ENCODE measurements at places on chromosomes 7 and 10.

GRCh38 chr7:2048531-2048930 is 184.2 kb downstream of the MAD1L1 start:
- no peak for DNase-seq

GRCh38 chr7:35617041-35617440 is 77.9 kb downstream of the HERPUD2 start:
- no peak for DNase-seq

DNA sequence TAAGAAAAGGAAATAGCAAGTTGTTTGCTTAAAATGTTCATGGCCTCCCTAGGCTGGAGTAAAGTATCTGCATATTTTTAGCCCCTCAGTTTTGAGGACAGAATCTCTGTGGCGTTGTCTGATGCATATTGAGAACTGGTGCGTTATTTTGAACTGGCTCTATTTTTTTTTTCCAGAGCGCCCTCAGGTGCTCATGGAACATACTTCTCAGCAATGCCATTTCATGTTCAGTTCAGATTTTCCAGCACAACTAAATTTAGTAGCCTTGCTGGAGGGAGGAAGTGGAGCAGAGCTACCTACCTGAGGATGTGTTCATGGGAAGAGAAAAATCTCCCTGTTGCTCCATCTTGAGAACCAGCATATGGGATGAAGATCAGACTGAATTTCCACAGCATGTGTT is 870.5 kb downstream of the LRMDA start:
- no peak for DNase-seq

DNA sequence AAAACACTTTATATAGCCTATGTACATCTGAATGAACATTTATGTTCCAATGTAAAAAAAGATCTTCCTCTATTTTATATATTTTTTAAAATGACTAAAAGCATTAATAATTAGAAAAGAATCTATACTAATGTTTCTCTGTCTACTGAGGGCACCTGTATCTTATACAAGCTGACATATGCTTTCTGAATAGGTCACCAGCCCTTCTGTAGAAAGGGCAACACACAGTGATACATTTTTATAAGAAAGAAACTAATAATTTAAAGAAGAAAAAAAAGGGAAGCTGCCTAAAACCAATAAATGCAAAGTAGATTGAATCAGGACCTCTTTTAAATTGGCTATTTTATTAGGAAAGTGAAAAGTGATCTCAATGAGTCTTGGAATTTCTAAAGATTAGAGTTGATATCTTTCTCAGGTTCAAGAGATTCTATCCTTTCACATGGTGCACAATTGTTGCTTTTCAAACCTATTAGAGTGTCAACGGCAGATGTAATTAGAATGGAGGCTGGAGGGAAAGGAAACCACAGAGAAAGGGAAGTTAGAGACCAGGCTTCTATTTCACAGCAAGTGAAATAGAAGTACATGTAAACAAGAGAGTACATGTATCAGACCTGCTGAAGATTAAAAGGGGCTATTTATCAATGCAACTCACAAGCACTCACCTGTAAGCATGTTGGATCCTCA is 6.3 kb downstream of the MTPN start:
- DNase-seq, result no peak

DNA sequence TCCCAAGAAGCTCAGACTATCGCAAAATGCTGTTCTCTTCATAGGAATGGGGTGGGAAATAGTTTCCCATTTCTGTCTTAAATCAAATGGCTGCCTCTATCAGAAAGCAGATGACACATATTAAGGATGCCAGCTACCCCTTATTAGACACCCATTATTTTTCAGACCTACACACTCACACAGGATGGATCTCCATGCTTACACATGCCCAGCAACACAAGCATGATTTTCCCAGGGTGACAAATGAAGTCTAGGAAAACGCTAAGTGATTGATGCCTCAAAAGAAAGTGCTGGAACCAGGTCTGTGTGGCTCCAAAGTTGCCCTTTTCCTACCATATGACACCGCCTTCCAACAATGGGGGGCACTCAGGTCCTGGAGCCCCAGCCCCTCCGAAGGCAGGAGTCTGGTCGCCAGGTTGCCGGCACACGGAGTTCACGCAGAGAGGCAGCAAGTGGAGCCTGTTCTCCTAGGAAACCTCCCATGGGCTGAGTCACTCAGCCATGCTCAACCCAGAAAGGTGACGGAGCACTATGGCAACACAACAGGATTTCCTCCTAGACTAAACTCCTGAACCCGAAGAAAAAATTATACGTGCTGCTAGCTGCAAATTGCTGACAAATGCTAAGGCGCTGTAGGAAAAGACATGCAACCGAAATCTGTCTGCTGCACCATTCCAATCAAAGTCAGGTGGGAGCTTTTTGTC is 19.8 kb downstream of the VOPP1 start:
- no peak for DNase-seq

GRCh38 chr10:112287844-112288243 is 4.6 kb downstream of the TECTB start:
- no peak for DNase-seq

DNA sequence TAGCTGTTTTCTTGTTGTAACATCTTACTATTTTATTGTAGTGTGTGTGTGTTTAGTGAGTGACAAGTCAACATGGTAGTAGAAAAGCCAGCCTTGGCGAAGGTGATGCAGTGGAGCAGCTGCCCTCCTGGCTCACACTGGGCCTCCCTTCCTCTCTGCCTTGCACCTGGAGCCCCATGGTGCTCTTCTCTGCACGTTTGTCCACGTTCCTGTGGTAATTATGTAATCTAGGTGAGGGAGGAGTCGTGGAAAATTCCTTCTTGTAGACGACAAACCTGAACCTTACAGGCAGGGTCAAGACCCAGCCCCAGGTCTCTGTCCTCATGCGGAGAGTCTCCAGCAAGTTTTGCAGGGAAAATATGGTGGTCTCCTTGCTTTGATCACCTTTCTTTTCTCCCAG is 348.3 kb upstream of the MKI67 start:
- DNase-seq, result no peak

- peak; percentile 78 for DNase-seq
Observed at GRCh38 chr10:9244864-9245263, 1190.4 kb downstream of the GATA3 start.

- no peak for DNase-seq
Observed at GRCh38 chr10:15053061-15053460, 9.3 kb downstream of the OLAH start.

- no peak for DNase-seq
Observed at GRCh38 chr7:136925044-136925443, 56.6 kb downstream of the CHRM2 start.

- DNase-seq, result no peak
Observed at GRCh38 chr10:110897184-110897583, 21.8 kb downstream of the BBIP1 start.

- DNase-seq, result no peak
Observed at GRCh38 chr10:101693651-101693977, 1.4 kb downstream of the FBXW4 start.

DNA sequence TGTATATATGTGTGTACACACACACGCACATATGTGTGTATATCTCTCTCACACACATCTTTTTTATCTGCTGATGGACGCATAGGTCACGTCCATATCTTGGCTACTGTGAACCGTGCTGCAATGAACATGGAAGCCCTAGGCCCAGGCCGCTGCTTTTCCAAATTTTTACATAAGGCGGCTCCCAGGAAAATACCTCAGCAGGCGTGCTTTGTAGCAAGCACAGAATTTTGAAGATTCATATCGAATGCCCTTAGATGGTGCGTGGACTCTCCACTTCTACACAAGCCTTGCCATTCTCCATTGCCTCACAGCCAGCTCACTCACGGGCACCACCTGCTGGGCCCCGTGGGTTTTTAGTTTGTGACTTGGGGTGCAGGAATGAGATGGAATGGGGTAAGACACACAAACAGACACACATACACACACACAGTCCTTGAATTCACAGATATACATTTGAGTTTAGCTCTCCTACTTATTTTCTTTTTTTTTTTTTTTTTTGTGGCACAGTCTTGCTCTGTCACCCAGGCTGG is 57.9 kb upstream of the RNF32 start:
- DNase-seq, result no peak

GRCh38 chr10:51952056-51952455 is 252.7 kb upstream of the CSTF2T start:
- DNase-seq, result no peak

DNA sequence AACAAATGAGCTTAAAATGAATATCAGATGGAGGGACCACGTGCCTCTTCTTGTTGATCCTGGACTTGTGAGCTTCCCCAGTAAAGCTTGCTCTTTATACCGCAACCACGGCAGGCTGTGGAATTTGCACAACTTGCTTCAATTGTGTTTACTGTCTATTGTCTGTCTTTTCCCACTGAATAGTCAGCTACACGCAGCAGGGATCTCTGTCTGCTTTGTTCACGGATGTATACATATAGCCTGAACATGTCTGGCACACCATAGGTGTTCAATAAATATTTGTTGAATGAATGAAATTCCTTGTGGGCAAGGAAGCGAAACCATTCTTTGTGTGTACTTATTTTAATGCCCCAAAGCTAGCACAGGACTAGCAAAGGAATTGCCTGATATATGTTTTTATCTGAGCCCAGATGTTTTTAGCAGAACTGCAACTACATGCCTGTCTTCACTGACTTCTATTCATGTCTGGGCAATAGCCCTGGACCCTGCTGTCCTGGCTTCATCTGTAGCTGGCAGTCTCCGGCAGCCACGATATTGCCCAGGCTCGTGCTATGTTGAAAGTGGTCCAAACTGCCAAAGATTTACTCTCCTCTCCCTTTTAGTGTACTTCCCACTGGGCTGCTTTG is 29.9 kb upstream of the IFRD1 start:
- DNase-seq, result no peak

DNA sequence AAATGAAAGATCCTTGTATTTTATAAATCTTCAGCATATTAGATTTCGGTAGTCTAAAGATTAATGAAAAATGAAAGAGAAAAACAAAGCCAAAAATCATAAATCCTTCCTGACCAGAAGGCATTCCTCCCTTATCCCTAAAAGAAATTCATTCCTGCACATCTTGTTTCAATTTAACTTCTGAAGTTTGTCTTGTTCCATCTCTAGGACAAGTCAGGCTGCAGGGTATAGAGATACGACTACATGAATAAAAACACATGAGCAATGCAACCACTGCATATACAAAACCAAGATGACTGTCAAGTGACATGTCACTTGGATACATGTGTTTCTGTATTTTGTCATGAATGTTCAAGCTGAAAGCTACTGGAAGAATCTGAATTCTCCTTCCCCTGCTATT is 214.9 kb downstream of the JAZF1 start:
- no peak for DNase-seq

- DNase-seq, result no peak
Observed at GRCh38 chr7:74579800-74580685, 77.5 kb upstream of the GTF2I start.

- no peak for DNase-seq
Observed at GRCh38 chr10:28704464-28705161, 27.3 kb downstream of the BAMBI start.

GRCh38 chr7:12889391-12889790 is 202.0 kb downstream of the ARL4A start:
- DNase-seq, result no peak

DNA sequence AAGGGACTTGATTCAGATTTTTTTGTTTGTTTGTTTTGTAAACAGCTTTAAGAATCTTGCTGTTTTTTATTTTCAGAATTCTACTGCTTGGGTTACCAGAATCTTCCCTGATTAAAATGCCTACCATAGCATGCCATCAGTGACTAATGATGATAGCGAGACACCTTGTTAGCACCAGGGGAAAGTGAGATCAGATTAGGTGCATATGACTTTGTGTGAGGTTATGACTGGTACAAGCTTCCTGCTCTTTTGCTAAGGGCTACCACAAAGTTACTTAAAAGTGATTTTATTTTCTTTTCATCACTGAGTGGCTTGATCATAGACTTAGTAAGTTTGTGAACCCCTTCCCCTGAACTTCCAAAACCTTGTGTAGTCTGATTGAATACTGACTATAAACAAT is 93.5 kb downstream of the SND1 start:
- no peak for DNase-seq

DNA sequence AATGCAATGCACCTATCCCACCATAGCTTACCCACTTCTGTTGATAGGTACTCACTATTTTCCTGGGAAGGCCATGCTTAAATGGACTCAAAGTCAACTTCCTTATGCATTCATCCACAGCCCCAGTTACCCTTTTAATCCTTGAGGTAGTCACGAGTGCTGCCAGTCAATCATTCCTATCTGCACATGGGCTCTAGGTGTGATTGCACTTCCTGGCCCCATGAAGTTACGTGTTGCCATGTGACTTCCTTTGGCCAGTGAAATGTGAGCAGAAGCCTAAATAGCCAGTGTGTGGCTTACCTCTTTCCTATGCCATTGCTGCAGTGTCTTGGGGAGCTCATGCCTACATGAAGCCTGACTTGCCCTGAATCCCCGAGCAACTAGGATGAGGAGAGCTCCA is 23.5 kb upstream of the EIF5AL1 start:
- no peak for DNase-seq

- DNase-seq, result no peak
Observed at GRCh38 chr10:90805206-90805605, 52.6 kb downstream of the HTR7 start.

DNA sequence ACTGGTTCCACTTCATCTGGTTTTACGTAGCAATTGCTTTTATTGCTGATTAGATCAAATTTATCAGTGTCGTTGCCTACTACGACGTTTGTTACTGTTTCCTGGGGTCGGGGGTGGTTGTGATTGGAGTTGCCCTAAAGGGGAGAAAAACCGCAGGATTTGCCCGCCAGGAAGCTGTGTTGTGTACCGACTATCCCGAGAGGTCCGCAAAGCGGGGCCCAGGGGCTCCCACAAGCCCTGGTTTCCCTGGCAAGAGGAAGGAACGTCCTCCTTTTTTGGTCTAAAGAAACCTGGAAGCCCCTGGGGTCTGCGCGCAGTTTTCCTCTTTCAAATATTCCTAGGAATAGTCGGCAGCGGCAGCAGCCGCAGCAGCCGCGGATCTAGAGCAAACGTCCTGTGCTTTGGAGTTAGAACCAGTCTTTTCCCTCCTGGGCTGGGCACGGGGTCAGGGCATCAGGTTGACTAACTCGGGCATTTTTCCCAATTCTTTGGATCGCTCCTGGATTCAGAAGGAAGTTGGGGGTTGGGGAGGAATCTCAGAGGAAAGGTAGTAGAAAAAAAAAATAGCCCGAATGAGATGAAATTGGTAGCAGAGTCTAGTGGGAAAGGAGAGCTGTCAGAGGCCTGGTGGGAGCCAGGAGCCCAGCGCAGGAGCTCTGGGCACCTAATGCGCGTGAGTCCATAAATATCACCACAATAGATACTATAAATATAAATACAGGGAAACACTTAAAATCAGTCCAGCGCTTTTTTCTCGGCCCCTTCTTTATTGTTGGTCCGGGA is 4.6 kb downstream of the VAX1 start:
- DNase-seq, result no peak

GRCh38 chr10:103766751-103767505 is 88.4 kb downstream of the SH3PXD2A start:
- no peak for DNase-seq

GRCh38 chr10:30505543-30506298 is 71.7 kb downstream of the MAP3K8 start:
- no peak for DNase-seq

GRCh38 chr7:585229-585711 is 65.6 kb upstream of the PDGFA start:
- no peak for DNase-seq

GRCh38 chr10:110864662-110865140 is 7.0 kb upstream of the PDCD4 start:
- DNase-seq, result no peak
